EL (cell line): ENCODE measurements at places on chromosomes 4 and X.
A peak's percentile ranks its signal among the peaks of the same experiment; 100 is the strongest.

GRCh38 chr4:158428242-158428641 lies 93.4 kb upstream of the RXFP1 start:
- peak; percentile 48 for DNase-seq

DNA sequence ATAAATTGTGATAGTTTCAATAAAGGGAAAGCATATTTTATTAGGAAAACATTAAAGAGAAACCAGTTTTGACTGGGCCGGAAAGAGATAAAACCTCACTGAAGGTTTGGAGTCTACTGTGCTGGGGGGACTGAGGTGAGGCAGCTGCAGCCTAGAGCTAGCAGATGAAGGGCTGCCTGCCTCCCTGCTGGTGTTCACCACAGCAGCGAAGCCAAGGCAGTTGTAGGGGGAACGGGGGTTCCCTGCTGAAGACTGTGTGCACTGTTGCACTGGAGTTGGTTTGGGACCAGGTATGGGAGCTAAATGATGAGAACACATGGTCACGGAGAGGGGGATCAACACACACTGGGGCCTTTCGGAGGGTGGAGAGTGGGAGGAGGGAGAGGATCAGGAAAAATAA lies 546.5 kb upstream of the SMIM31 start:
- no peak for DNase-seq

DNA sequence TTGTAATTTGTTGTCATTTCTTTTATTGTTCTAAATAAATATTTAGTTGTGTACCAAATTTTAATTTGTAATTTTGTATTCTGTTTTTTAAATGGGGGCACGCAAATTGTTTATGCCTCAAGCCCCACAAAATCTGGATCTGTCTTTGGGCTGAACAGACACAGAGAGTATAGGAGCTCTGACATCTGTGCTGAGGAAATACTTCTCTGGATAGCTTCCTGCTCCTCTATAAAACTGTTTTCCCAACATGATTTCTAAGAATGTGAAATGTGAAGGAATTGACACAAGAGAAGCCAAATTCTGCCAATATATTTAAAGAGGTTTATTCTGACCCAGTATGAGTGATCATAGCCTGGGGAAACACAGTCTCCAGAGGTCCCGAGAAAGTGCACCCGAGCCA lies 93.0 kb downstream of the IL13RA2 start:
- peak; percentile 0 for DNase-seq

DNA sequence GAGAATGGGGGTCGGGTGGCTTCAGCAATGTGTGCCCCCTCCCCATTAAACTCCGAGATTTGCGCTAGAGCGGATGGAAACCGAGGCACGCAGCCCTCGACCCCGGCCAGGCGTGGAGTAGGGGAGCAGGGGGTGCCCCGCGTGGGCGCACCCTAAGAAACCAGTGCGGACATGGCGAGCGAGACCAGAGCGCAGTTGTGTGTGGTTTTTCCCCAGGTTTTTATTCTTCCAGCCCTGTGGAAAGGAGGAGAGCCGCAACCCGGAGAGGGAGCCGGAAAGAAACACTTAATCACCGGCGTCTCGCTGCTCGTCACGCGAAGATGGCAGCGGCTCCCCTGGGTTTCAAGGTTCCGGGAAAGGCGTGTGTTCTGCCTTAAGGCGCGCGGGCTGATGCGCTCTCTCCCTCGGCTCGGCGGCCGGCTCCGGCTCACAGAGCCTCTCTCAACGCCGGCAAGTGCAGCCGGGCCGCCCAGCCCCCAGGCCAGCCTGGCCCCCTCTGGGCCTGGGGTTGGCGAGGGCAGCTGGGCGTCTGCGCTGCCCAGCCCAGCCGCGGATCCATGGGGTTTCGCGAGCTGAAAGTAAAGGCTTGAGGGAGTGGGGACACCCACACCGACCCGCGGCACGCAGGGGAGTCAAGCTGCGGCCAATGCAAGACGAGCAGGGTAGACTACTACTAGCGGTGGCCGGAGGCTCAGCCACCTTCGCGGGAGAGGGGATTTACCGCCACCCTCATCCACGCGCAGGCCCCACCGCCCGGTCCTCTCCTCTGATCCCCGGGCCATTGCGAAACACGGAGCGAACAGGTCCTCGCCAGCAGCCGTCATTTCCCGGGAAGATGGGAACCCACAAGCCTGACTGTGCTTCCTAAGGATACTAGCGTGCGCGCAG lies 74.0 kb upstream of the BCOR start:
- DNase-seq, result peak; percentile 56

- no peak for DNase-seq
Observed at GRCh38 chrX:118315529-118315928, 30.4 kb upstream of the WDR44 start.

- DNase-seq, result no peak
Observed at GRCh38 chr4:124964251-124964650, 251.7 kb upstream of the ANKRD50 start.

- DNase-seq, result peak; percentile 40
Observed at GRCh38 chrX:136215559-136215958, 35.6 kb downstream of the MAP7D3 start.

DNA sequence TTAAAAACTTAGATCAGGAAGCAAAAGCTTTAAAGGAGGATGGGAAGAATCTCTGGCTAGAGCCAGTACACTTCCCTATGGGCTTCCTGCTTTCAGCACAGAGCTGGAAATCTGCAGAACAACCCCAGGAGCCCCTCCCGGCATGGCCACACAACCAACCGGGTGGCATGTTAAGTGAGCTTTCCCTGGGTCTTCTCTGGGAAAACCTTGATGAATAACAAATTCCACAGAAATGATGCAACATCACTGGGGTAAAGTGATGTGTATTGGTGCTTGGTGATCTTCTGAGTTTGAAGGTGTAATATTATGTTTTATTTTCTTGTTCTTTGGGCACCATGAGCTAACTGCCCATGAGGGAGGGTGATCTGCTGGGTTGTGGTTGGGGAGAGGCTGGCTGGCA lies 22.1 kb downstream of the NHS start:
- DNase-seq, result peak; percentile 74

- peak; percentile 76 for DNase-seq
Observed at GRCh38 chrX:3184176-3184930, 143.1 kb downstream of the ARSF start.

GRCh38 chr4:73615613-73616012 lies 4.6 kb downstream of the RASSF6 start:
- DNase-seq, result no peak
